ENCODE measurements at places on chromosomes 6 and 20. TPM values are rescaled to one million over a fixed set of nuclear protein-coding genes. Genes with fewer than 3 reads are reported as not detected.

GRCh38 chr20:50292591-50293283 is 102.1 kb downstream of the CEBPB start:
- DNase-seq: peak; percentile 97

Gene ADGRF1
- polyA plus RNA-seq: not detected

Gene LPA
- not detected for polyA plus RNA-seq

GRCh38 chr6:169473663-169474062 is 220.0 kb upstream of the THBS2 start:
- DNase-seq: no peak

Gene OR2B6
- not detected for polyA plus RNA-seq

DNA sequence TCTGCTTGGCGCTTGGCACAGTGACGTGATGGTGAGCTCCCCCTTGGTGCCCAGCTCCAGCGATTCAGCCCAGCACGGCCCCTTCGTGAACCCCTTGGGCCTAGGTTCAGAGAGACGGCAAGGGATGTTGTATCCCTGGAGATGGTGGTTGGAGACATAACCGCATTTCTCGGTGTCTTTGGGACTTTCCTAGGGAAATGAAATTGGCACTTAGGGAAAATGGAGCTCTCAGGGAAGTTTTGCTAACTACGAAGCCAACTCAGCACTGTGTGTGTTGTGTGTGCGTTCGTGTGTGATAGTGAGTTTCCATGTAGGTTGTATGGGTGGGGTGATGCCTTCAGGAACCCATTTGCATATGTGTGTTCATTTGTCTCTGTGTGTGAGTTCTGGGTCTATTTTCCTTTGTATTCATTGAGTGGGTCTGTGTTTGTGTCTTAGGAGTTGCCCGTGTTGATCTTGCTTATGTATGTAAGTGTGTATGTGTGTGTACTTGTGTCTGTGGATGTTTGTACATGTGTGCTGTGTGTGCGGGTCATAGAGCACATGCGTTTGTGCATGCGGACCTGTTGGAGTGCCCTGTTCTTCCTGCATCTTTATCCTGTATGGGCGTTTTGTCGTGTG is 46.4 kb downstream of the HNF4A start:
- DNase-seq: no peak

DNA sequence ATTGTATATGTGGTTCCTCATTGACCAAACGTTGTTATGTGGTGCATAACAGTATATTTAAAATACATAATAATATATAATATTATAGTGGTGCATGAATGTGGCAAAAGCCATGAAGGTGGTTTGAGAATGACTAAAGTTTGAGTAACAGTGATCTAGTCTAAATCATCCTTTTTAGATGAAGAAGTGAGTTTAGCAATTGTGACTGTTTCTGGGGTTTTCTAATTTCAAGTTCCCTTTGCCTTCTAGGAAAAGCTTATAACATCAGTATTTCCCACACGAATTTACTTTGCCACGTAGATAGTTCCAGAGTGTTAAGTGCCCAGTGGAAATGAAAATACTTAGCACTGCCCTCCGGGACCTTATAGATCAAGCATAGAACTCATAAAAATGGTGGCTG is 40.9 kb downstream of the ARFGEF2 start:
- no peak for DNase-seq

- no peak for DNase-seq
Observed at GRCh38 chr20:18430172-18430826, 36.5 kb downstream of the DZANK1 start.

- no peak for DNase-seq
Observed at GRCh38 chr6:22353101-22353500, 56.3 kb upstream of the PRL start.

Gene TSPO2
- polyA plus RNA-seq: not detected

Gene NCOA3
- polyA plus RNA-seq: 22.3 TPM

DNA sequence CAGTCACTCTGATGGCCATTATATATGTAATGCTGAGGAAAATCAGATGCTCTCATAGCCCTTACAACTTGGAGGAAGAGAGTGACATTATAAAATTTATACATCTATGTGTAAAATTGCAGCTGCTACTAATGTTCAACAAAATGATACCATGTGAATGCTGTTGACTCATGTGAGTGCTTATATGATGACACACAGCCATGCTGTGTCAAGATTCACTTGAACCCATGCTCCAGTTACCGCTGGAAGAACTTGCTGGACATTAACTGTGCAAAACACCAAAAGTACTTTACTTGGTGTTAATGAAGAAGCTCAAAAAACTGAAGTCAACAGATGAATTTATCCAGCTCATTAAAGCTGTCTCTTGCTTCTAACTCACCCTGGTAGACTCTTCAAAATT is 318.9 kb upstream of the PLCB4 start:
- peak; percentile 60 for DNase-seq

Gene PRRT1
- 0.61 TPM for polyA plus RNA-seq

DNA sequence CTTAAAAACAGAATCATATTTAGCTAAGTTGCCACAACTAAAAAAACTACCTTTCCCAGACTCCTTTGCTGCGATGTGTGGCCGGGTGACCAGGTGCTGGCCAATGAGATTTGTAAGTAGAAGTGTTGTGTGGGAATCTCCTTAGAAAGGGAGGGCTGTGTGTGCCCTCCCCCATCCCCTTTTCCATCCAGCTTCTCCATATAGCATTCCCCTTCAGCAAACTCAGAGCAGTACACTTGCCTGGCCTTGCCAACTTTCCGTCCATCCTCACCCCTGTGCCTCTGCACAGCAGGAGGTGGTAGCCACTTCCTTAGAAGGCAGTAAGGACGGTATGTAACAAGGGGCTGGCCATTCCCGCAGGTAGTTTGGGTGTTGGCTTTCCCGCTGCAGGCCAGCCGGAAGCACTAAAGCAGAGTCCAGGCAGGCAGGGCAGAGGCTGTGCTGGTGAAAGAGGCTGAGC is 22.3 kb upstream of the KCNK16 start:
- DNase-seq: no peak

DNA sequence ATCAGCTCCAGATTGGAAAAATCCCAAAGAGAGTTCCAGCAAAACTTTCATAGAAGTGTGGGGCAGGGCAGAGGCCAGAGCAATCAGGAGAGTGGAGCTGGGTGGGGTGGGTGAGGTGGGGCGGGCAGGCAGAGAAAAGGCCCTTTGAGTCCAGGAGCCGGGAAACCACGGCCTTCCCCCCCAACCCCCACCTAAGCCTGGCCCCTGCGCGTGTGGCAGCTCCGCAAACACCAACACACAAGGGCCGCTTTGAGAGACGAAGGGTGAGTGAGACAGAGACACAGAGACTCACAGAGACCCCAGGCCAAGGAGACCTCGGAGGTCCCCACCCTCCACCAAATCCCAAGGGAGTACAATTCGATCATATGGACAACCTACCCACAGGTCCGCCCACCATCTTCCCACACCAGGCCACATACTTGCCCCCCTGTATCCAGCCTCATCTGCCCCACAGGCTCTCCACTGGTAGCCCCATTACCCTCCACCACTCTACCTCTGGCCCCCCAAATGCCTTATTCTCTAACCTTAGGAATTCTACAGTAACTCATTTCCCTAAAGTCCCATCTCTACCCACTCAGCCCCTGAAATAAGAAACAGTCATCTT is 1.7 kb downstream of the COL11A2 start:
- DNase-seq: no peak

Gene CST11
- not detected for polyA plus RNA-seq

Gene RBM12
- 109 TPM for polyA plus RNA-seq

- no peak for DNase-seq
Observed at GRCh38 chr20:17502105-17502504, 29.1 kb downstream of the BFSP1 start.

Gene ACTL10
- polyA plus RNA-seq: 0.32 TPM

DNA sequence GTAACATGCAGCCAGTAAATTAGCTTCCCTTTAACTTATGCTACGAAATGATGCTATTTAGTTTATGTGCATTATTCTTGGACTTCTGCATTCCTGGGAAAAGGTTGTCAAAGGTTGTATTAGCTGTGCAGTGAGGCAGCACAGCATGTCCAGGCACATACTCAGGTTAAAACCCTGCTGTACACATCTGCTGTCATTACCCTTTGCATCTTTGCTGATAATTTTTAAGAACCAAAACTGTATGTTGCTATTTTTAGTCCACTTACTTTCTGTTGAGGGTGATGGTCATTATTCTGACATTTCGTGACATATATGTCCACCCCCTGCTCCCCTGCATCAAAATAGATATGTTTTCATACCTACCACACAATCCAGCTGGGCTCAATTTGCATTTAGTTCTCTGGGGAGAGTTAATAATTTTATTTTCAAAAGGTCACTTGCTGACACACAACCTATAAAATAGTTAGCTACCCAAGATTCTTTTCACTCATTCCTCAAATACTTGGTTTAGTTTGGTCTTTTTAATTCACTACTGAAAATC is 142.5 kb upstream of the SPACA1 start:
- peak; percentile 18 for DNase-seq

DNA sequence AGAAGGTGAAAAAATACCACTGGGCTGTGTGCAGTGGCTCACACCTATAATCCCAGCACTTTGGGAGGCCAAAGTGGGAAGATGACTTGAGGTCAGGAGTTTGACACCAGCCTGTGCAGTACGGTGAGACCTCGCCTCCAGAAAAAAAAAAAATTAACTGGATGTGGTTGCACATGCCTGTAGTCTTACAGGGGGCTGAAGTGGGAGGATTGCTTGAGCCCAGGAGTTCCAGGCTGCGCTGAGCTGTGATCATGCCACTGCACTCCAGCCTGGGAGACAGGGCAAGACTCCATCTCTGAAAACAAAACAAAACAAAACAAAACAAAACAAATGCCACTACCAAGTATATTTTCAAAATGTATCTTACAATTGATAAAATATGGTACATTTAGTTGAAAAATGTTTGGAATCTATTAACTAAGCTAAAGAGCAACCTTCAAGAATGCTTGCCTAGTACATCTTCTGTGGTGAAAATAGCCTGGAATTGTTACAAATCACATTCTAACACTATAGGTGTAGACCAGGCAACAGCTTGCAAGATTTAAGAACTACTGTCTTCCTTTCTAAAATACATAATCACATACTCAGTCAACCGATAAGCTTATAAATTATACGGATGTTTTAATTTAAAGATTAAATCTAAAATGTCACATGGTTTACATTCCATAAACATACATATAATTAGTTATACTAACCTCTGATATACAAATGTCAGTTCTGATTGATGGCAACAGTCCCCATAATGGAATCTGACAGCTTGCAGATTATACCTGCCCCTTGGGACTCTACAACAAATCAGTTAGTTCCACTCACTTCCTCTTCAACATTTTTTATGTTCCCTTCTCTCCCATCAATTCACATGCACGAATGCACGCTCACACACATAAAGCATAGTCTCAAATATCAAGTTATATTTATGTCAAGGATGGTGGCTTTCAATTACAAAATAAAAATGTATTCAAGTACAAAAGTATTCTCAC is 150.8 kb downstream of the ASCC3 start:
- DNase-seq: no peak

Gene FOXS1
- not detected for polyA plus RNA-seq

Gene UBE2C
- polyA plus RNA-seq: 23.7 TPM

DNA sequence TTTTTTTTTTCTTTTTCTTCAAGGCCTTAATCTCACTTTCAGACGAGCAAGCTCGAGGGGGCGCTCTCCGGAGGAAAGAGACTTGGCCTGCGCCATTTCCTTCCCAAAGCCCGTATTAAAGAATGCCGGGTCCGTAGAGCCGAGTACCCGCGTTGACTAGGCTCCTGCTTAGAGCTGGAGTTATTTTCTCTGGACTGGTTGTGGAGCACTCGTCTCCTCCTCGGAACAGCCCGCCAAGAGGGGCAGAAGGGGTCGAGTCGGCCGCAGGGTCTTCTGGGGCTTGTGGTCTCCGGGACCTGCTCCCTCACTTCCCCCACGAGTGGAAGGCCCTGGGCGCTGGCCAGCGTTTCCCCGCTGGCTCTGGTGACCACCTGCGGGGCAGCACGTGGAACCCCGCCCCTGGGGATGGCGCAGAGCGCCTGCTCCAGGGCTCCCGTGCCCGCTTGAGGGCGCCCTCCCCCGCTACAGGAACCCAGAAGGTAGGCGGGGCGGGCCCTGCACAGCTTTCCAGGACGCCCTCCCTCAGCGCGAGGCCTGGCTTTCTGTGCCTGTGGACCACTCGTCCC is 2.7 kb upstream of the MEI4 start:
- no peak for DNase-seq

DNA sequence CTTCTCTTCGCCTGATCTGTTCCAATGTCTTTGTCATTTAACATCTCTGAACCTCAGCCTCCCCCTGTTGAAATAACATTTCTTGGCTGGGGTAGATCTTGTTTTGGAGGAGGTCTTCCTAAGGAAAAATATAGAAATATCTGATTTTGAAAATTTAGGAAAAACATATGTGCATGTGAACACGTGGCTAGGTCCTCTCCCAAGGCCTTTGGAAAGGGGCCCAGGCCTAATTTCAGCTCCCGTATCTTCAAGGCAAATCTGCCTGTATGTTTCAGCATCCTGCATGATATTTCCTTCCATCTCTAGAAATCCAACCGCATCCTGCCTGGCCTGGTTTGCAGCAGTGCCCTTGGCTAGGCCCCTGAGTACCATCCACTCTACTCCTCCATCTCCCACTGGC is 261.2 kb downstream of the PHACTR1 start:
- no peak for DNase-seq

DNA sequence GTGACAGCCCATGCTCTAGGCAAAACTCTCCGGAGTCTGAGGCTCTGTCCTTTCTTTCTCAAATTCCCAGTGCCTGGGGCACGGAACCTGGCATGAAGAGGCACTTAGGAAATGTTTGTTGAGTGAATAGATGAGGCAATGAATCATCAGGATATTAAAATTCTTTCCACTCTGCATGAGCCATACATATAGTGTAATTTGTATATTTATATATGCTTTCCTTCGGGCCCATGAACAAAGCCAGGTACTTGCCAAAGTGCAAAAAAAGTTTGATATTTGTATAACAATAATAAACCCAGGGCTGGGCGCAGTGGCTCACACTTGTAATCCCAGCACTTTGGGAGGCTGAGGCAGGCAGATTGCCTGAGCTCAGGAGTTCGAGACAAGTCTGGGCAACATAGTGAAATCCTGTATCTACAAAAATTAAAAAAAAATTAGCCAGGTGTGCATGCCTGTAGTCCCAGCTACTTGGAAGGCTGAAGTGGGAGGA is 212.3 kb upstream of the ZNF217 start:
- DNase-seq: peak; percentile 45

- no peak for DNase-seq
Observed at GRCh38 chr20:36394340-36394965, 88.3 kb downstream of the DLGAP4 start.

GRCh38 chr6:166503167-166503744 is 83.2 kb downstream of the RAMACL start:
- no peak for DNase-seq

GRCh38 chr6:163414117-163414945 is at the start of gene QKI:
Gene QKI, plus strand, starts transcription at chr6:163414718. Its CDS starts 476 bp downstream, at chr6:163415194.
- peak; percentile 72 for DNase-seq

- no peak for DNase-seq
Observed at GRCh38 chr6:78076371-78076770, 423.5 kb downstream of the MEI4 start.

Gene TDRD6
- 0.01 TPM for polyA plus RNA-seq

- peak; percentile 67 for DNase-seq
Observed at GRCh38 chr6:14464055-14464454, 346.5 kb downstream of the CD83 start.

Gene PAK1IP1
- polyA plus RNA-seq: 27.3 TPM

All from fibroblast of lung (primary cell).